ENCODE measurements at places on chromosomes 11 and 22.

DNA sequence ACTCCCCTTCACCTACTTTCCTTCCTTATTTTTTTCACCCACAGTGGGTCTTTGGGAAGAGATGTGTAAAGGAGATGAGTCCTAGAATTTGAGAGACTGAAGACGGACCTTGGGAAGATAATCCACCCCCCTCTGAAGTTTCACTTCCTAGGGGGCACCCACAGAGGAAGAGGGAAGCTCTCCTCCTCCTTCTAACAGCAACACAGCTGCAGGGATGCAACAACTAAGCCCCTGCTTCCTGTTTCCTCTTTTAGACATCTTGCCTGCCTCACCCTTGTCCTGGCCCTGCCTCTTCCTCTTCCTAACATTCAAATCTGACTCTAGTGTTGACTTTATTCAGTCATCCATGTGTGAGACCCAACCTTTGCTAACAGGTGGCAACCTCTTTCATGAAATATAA is 424.6 kb downstream of the BUD13 start:
- no peak for DNase-seq

DNA sequence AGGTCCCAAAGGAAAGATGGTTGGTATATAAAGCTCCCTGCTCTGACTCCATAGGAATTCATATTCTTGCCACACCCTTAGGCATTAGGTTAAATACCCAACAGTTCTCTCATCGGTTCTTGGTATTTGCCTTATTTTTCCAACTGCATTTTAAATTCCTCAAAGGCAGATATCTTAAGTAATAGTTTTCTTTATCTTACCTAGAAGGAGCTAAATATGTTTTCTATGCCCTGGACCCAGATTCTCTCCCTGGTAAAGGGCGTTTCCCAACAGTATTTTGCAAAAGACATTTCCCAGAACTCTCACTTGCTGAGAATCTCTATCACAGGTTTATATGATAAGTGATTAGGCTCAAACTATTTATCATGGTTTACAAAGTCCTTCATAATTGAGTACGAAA is 158.6 kb upstream of the BDNF start:
- no peak for DNase-seq

DNA sequence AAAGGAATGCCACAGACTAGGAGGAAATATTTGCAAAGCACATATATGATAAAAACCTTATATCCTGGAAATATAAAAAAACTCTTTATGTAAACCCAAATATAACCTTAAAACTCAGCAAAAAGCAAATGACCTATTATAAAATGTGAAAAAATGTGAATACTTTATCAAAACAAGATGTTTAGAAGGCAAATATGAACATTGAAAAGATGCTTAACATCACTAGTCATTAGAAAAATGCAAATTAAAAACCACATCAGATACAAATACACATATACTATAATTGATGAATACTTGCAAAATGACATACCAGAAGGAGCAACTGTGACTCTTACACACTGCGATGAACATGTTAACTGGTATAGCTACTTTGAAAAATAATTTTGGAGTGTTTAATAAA is 511.2 kb upstream of the LRRC4C start:
- no peak for DNase-seq

DNA sequence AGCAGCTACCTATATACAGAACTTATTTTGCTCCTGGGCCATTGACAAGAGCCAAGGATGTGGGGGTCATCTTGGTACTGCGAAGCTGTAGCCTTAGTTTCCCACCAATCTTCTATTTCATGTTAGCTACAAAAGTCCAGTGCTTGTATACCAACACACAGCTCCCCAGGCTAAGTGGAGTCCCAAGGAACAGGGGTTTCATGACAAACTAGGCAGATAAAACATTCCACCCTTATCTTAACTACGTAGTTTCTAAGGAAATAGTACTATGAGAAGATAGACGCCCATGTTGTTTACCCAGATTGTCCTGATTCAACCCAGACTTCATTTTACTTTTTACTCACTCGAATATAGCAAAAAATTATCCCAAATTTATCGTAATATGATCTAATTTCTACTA is 218.5 kb downstream of the DYNC2H1 start:
- no peak for DNase-seq

DNA sequence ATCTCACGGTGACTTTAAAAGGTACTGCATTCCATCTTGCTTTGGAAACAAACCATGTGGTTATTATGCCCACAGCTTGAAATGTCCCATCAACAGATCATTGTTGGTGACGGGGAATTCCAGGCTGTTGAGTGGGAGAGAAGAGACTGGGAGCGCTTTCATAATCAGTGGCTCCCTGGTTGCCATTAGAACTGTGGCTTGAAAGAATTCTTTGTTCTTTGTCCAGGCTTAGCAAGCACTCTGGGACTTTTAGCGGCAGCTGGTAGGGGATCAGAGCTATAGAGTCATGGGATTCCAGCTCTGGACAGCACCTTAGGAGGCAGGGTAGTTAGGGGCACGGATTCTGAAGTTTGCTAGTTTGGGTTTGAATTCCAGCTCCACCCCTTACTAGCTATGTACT is 22.0 kb downstream of the MMP20 start:
- DNase-seq = no peak

All from Kasumi-1 (cell line).